ENCODE measurements at places on chromosomes 12 and 14.

- no peaks in the 10 kb centered on the region for H3K36me3 ChIP-seq
- H3K27ac ChIP-seq, result no peak overlapping the region
- H3K4me1 ChIP-seq, result peaks cover 4% of the 10 kb centered on the region
- H3K27me3 ChIP-seq, result peaks cover 11% of the 10 kb centered on the region
Observed at GRCh38 chr12:102504280-102504679, 23.9 kb upstream of the IGF1 start.

GRCh38 chr12:84069198-84069597 lies 843.4 kb downstream of the SLC6A15 start:
- H3K4me3 ChIP-seq, result no peak overlapping the region
- H3K27me3 ChIP-seq, result no peaks in the 10 kb centered on the region
- no peaks in the 10 kb centered on the region for H3K36me3 ChIP-seq

DNA sequence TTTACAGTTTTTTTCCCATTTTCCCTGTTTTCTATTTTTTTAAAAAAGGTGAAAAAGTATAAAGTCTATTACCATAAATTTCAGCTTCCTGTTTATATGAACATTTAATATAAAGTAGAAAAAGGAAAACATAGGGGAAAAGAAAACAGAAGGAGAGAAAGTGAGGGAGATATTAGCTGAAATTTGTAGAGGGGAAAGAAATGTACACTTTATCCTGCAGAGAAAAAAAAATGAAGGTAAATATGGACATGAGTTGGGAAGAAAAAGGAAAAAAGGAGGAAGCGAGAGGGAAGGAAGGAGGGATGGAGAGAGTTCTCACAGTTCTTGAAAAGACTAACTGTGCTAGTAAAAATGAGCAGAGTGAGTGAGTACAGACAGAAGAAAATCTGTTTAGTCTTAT lies 91.6 kb upstream of the BTG1 start:
- H3K4me1 ChIP-seq, result peaks cover 13% of the 10 kb centered on the region
- no peaks in the 10 kb centered on the region for H3K36me3 ChIP-seq
- no peak overlapping the region for H3K4me3 ChIP-seq
- DNase-seq, result no peak
- no peaks in the 10 kb centered on the region for H3K27me3 ChIP-seq
- H3K27ac ChIP-seq, result no peak overlapping the region

GRCh38 chr14:72177251-72177650 lies 245.0 kb downstream of the RGS6 start:
- no peak overlapping the region for H3K4me3 ChIP-seq
- H3K27ac ChIP-seq, result no peak overlapping the region
- peaks cover 33% of the 10 kb centered on the region for H3K27me3 ChIP-seq
- no peaks in the 10 kb centered on the region for H3K4me1 ChIP-seq
- H3K36me3 ChIP-seq, result no peaks in the 10 kb centered on the region

GRCh38 chr12:31362115-31362758 lies 36.3 kb upstream of the SINHCAF start:
- H3K4me1 ChIP-seq, result peaks cover 24% of the 10 kb centered on the region
- H3K36me3 ChIP-seq, result no peaks in the 10 kb centered on the region
- H3K27me3 ChIP-seq, result no peaks in the 10 kb centered on the region
- H3K27ac ChIP-seq, result peak overlapping the region; percentile 80
- H3K4me3 ChIP-seq, result peak overlapping the region; percentile 84
- no peak for DNase-seq

DNA sequence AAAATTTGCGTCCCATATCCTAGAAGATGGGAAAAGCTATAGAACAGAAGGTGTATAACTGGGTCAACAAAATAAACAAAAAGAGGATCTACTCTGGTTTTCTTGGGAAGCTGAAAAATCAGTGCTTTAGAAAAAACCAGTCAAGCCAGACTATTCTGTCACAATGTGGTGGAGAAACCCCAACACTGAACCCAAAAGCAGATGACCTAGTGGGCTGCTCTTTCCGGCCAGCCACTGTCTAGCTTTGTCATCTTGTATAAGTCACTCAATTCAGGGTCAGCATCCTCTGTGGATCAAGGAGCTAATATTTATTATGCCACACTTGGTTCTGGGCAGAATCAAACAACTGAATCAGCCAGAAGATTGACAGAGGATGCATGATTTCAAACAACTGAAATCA lies 26.6 kb upstream of the TMCC3 start:
- peak overlapping the region; percentile 5 for H3K4me3 ChIP-seq
- DNase-seq, result no peak
- H3K27ac ChIP-seq, result peak overlapping the region; percentile 90
- H3K36me3 ChIP-seq, result no peaks in the 10 kb centered on the region
- H3K4me1 ChIP-seq, result peaks cover 32% of the 10 kb centered on the region

DNA sequence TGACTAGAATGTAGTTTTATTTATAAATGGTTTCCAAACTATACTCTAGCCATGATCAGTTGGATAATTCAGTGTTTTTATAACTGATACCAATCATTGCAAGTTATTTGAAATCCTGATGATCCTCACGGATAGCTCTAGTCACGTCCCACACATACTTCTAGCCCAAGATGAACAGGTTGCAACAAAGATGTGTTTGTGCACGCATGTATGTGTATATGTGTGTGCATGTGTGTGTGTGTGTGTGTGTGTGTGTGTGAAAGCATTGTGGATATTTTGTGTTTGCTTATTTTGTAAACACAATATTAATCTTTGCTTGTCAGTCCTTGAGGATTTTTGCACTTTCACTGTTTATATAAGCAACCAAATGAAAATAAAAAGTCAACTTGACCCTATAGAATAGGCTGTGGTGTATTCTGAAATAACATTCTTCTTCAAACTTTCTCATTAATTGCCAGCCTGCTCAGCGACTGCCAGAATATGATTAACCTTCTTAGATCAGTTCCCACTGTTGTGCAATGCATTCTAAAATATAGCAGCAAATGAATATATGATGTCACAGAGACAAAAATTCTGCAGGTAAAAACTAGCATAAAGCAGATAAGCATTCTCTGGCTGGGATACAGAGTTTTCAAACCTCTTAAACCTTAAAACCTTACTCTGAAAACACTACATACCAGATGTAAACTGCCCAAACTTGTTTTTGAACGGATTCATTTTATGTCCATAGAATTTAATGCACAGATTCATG lies 48.8 kb upstream of the HIF1A start:
- no peak overlapping the region for H3K27ac ChIP-seq
- H3K27me3 ChIP-seq, result no peaks in the 10 kb centered on the region
- no peaks in the 10 kb centered on the region for H3K36me3 ChIP-seq
- DNase-seq, result no peak
- H3K4me3 ChIP-seq, result no peak overlapping the region
- peaks cover 30% of the 10 kb centered on the region for H3K4me1 ChIP-seq

DNA sequence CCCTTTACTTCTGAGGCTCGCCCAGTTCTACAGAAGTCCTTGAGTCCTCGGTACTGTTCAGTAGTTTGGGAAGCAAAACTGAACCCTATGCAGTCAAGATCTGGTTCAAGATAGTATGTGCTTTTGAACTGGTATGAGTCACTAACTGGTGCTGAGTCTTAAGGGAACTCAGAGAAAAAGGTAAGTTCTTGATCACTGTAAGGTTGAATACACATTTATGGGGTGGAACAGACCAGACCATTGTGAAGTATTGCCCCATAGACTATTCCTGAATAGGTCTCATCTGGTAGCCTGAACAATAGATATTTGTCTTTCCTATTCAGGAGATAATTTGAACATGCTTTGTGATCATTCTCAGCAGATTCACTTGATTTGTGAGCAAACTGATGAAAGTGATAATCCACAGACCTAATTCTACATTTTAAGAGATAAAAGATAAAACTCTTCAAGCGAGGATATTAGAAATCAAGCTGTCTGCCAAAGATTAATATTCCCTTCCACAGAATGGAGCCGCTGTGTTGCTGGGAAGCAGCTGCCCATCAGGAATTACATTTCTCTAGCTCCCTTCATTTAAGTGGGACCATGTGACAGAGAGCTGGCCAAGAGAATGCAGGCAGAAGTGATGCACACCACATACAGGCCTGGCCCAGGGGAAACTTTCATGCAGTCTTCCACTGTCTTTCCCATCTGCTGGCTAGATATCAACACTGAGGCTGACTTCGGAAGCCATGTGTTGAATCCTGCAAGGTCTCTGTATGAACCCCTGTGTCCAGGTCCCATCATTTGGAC lies 369.8 kb upstream of the GARIN6 start:
- H3K4me3 ChIP-seq, result no peak overlapping the region
- DNase-seq, result no peak
- no peaks in the 10 kb centered on the region for H3K27me3 ChIP-seq
- no peak overlapping the region for H3K27ac ChIP-seq
- no peaks in the 10 kb centered on the region for H3K4me1 ChIP-seq

GRCh38 chr14:100673085-100673806 lies 53.4 kb upstream of the DLK1 start:
- H3K27ac ChIP-seq, result no peak overlapping the region
- peaks cover 67% of the 10 kb centered on the region for H3K27me3 ChIP-seq
- no peak overlapping the region for H3K4me3 ChIP-seq
- no peak for DNase-seq
- no peaks in the 10 kb centered on the region for H3K36me3 ChIP-seq
- peaks cover 6% of the 10 kb centered on the region for H3K4me1 ChIP-seq

GRCh38 chr14:50531595-50532501 lies 521 bp downstream of the MAP4K5 start:
- peak overlapping the region; percentile 97 for H3K27ac ChIP-seq

DNA sequence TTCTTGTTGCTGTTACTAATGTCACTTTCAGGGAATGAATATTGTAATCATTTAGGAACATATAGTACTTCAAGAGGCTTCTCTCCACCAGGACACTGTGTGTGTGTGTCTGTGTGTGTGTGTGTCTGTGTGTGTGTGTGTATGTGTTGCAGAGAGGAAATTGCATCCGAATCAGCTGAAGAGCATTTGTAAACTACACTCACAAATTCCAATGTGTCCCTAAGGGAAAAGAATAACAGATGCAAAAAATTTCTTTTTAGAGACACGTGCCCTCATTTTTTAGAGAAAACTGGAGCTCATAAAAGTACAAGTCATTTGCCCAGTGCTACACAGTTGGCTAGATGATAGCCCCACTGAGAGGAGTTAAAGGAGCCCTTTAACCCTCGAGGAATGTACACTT lies 168.8 kb downstream of the ANO4 start:
- no peaks in the 10 kb centered on the region for H3K27me3 ChIP-seq
- no peak overlapping the region for H3K27ac ChIP-seq
- H3K4me1 ChIP-seq, result no peaks in the 10 kb centered on the region
- DNase-seq, result no peak

- DNase-seq, result no peak
- no peaks in the 10 kb centered on the region for H3K4me1 ChIP-seq
- no peaks in the 10 kb centered on the region for H3K27me3 ChIP-seq
Observed at GRCh38 chr14:77278461-77279230, 7.6 kb upstream of the NGB start.

GRCh38 chr12:55780685-55781084 lies 36.8 kb downstream of the SARNP start:
- H3K27ac ChIP-seq, result no peak overlapping the region
- H3K4me1 ChIP-seq, result peaks cover 5% of the 10 kb centered on the region
- no peak overlapping the region for H3K4me3 ChIP-seq
- no peak for DNase-seq
- H3K27me3 ChIP-seq, result no peaks in the 10 kb centered on the region

- no peak overlapping the region for H3K27ac ChIP-seq
- H3K36me3 ChIP-seq, result no peaks in the 10 kb centered on the region
- no peaks in the 10 kb centered on the region for H3K27me3 ChIP-seq
- H3K4me1 ChIP-seq, result peaks cover 9% of the 10 kb centered on the region
Observed at GRCh38 chr12:87336814-87337336, 692.3 kb downstream of the C12orf50 start.

GRCh38 chr12:3207175-3207574 lies 130.0 kb downstream of the TSPAN9 start:
- H3K36me3 ChIP-seq, result no peaks in the 10 kb centered on the region
- H3K27me3 ChIP-seq, result peaks cover 23% of the 10 kb centered on the region
- no peak overlapping the region for H3K4me3 ChIP-seq
- H3K27ac ChIP-seq, result no peak overlapping the region
- no peak for DNase-seq

- no peak overlapping the region for H3K4me3 ChIP-seq
- no peaks in the 10 kb centered on the region for H3K4me1 ChIP-seq
- no peak for DNase-seq
- no peaks in the 10 kb centered on the region for H3K27me3 ChIP-seq
Observed at GRCh38 chr12:20822415-20822814, 11.9 kb downstream of the SLCO1B3 start.

- DNase-seq, result no peak
- H3K36me3 ChIP-seq, result peaks cover 23% of the 10 kb centered on the region
- H3K27me3 ChIP-seq, result no peaks in the 10 kb centered on the region
- peak overlapping the region; percentile 94 for H3K27ac ChIP-seq
- peak overlapping the region; percentile 49 for H3K4me3 ChIP-seq
- H3K4me1 ChIP-seq, result peaks cover 16% of the 10 kb centered on the region
Observed at GRCh38 chr12:12636641-12637040, 25.0 kb downstream of the CREBL2 start.

DNA sequence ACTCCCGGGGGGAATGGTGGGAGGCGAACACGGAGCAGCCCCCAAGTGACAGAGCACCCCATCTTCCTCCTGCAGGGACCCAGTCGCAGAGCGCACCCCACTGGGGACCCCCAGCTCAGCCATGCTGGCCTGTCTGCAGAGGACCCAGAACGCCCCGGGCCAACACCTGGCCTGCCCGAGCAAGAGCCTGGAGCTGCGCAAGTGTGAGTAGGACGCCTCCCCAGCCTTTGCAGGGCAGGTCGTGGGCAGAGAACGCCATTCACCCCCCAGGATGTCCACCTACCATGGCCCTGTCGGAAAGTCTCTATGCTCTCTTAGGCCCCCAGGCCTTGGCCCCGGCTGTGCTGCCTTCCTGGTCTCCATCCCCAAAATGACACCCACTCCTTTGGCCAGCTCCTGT lies 30.4 kb downstream of the FAM222A start:
- no peaks in the 10 kb centered on the region for H3K4me1 ChIP-seq
- no peak overlapping the region for H3K4me3 ChIP-seq
- no peaks in the 10 kb centered on the region for H3K36me3 ChIP-seq
- no peak for DNase-seq

GRCh38 chr14:27929797-27930347 lies 836.7 kb upstream of the FOXG1 start:
- no peaks in the 10 kb centered on the region for H3K4me1 ChIP-seq
- H3K27ac ChIP-seq, result no peak overlapping the region
- H3K36me3 ChIP-seq, result no peaks in the 10 kb centered on the region
- no peak for DNase-seq
- H3K27me3 ChIP-seq, result no peaks in the 10 kb centered on the region
- no peak overlapping the region for H3K4me3 ChIP-seq

- no peaks in the 10 kb centered on the region for H3K36me3 ChIP-seq
- no peak overlapping the region for H3K4me3 ChIP-seq
- H3K27me3 ChIP-seq, result peaks cover 34% of the 10 kb centered on the region
- no peak for DNase-seq
- H3K4me1 ChIP-seq, result no peaks in the 10 kb centered on the region
Observed at GRCh38 chr12:7271893-7272514, 31.9 kb upstream of the ACSM4 start.

GRCh38 chr14:53539489-53540126 lies 386.5 kb upstream of the DDHD1 start:
- H3K36me3 ChIP-seq, result no peaks in the 10 kb centered on the region
- H3K27ac ChIP-seq, result no peak overlapping the region
- no peak overlapping the region for H3K4me3 ChIP-seq
- H3K4me1 ChIP-seq, result no peaks in the 10 kb centered on the region
- DNase-seq, result peak; percentile 19

GRCh38 chr14:45838597-45838996 lies 585.6 kb upstream of the MIS18BP1 start:
- no peak overlapping the region for H3K4me3 ChIP-seq
- DNase-seq, result no peak
- H3K27me3 ChIP-seq, result no peaks in the 10 kb centered on the region
- H3K36me3 ChIP-seq, result no peaks in the 10 kb centered on the region
- no peak overlapping the region for H3K27ac ChIP-seq

- H3K4me3 ChIP-seq, result peak overlapping the region; percentile 71
- peak; percentile 75 for DNase-seq
- H3K4me1 ChIP-seq, result peaks cover 58% of the 10 kb centered on the region
- no peaks in the 10 kb centered on the region for H3K27me3 ChIP-seq
- H3K36me3 ChIP-seq, result peaks cover 8% of the 10 kb centered on the region
Observed at GRCh38 chr12:46386877-46387629, 14.5 kb upstream of the SLC38A2 start.

- H3K4me3 ChIP-seq, result no peak overlapping the region
- H3K36me3 ChIP-seq, result peaks cover 14% of the 10 kb centered on the region
Observed at GRCh38 chr12:68844318-68844745, 36.4 kb downstream of the MDM2 start.
